HCT116 (cell line): ENCODE measurements at places on chromosomes 2 and 18. TPM values are rescaled to one million over a fixed set of nuclear protein-coding genes. Genes with fewer than 3 reads are reported as not detected.

Gene C2orf72
- total RNA-seq, result 3.7 TPM

Gene LINC00305
- not detected for total RNA-seq

Gene DCAF17
- total RNA-seq, result 17.7 TPM

Gene TMEM247
- total RNA-seq, result not detected

DNA sequence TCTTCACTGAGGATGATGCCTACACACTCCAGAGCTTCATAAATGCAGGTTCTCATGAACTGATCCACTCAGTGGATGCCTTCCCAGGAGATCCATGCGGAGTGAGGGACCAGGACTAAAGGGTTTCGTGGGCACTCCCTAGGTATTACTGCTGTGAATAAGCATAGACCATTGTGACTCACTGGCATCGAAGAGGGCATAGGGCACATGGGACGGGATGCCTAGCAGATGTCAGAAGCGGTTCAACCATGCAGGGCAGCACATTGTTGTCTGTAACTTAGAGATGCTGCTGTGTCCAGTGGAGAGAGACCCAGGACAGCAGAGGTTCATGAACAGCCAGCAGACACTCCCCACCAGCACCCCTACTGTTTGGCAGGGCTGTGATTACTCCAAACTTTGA is 17.2 kb downstream of the GKN2 start:
- DNase-seq, result no peak

GRCh38 chr18:22974001-22974400 is 40.9 kb downstream of the RBBP8 start:
- DNase-seq, result no peak

DNA sequence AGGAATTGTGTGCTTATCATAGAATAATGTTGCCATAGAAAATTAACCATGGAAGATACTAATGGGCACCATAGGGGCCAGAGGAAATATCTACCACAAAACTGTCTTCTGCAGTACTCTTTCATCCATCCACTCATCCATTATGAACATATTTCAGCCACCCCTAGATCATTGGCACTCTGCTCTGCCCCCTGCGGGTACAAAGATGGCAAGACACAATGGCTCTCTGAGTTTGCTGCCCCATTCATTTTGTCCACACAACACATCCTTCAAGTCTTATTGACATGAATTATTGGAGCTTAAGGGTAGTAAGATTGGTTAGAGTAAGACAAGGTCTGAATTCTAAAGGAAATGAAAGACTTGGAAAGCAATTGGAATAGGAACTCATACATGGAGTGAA is 1224.7 kb upstream of the CELF4 start:
- DNase-seq, result no peak

DNA sequence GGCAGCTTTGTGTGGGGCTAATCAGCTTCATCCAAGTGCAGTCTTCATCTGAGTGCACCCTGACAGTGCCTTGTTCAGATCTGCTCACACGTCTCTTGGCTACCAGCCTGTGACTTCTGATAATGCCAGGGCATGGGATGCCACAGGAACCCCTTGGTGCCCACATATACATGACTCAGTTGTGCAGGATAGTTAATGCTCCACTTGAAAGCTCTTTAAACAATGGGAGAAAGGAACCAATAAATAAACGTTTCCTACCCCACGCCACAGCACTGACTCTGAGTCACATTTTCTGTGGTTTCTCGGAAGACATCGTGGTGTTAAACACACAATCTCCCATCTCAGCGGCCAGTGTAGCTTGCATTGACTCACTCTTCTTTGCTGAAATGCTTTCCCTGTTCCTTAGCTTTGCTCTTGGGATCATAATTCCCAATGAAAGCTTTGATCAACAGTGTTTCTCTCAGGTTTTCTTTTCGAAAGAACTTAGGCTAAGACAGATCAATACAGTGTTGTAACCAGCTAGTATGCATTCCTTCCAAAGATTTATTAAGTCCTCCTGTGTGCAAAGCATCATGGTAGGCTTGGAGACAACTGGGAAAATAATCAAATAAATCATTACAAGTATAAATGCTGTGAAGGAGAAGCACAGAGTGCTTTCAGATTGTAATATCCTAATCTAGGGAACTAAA is 142.0 kb downstream of the COPS8 start:
- DNase-seq, result peak; percentile 19

DNA sequence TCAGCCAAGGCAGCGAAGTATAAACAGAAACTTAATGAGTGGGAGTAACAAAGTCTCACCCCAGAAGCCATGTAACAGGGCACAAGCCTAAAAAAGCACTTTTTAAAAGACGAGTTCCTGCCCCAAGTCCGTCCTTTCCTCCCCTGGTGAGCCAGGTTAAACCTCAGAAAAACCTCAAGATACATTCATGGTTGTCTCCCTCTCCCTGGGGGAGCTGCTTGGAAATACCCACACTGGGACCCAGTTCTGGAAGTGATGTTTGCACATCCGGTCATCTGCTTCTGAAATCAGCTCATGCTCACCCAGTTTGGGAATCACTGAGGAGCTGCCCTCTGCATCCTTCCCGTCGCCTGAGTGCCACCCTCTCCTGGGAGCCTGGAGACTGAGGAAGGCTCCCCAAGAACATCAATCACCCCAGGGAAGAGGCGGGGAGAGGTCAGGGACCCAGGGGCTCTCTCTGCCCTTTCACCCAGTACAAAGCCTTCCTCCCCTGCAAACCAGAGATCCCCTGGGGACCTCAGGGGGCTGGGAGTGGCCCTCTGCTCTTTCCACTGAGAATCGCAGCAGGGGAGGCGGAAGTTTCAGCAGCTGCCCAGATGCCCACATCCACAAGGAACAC is 150.6 kb upstream of the AGAP1 start:
- no peak for DNase-seq

DNA sequence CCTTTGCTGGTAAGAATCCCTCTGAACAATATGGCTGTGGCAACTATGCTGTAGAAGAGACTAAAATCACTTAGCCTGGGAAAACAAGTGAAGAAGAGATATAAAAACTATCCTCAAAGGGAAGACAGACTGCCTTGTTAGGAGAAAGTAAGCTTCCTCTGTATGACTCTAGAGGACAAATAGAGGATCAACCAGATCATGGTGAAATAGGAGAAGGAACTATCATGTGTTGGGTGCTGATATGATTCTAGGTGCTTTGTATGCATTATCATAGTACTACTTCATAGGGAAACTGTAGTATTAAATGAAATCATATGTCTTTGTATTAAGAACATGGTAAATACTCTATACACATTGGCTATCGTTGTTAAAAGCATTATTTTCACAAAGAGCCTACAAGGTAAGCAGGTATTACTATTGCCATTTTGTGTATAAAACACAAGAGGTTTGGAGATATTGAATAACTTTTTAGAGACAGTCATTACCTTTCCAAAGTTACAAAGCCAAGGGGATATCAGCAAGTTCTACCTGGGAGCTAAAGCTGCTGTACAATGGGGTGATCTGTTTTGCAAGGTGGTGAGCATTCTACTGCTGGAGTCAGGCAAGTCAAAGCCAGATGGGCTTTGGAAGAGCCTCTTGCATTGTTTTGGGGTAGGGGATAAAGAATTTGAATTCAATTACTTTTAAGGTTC is 402.6 kb downstream of the ALK start:
- DNase-seq, result no peak

GRCh38 chr18:47968006-47968676 is 37.7 kb upstream of the SMAD2 start:
- no peak for DNase-seq

GRCh38 chr2:54000524-54000923 is 29.7 kb upstream of the PSME4 start:
- DNase-seq, result no peak
